ENCODE measurements at places on chromosomes 1 and 21. TPM values are rescaled to one million over a fixed set of nuclear protein-coding genes. Genes with fewer than 3 reads are reported as not detected.

GRCh38 chr1:169312084-169312954 is 55.3 kb downstream of the NME7 start:
- no peak for DNase-seq

- no peak for DNase-seq
Observed at GRCh38 chr1:85340427-85340826, 64.0 kb upstream of the BCL10 start.

GRCh38 chr1:114833421-114833820 is 21.2 kb upstream of the SYCP1 start:
- DNase-seq, result no peak

DNA sequence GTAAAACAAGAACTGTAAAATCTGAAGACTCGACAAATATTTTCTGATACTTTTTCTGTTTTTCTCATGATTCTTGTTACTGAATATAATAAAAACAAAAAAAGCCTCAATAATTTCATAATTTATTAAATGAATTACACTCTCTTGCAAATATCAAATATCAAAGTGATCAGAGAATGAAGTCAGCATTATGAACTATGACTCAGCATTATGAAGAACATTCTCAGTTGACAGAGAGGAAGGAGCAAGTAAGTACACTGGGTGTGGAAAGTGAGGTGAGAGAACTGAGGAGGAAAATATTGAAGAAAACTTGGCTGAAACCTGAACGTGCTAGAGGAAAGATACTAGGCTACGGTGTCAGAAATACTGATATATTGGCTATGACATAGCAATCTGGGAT is 529.5 kb downstream of the KCNT2 start:
- DNase-seq, result no peak

GRCh38 chr1:226574044-226574443 is 25.5 kb downstream of the STUM start:
- DNase-seq, result no peak

The ZNF648 gene
- not detected for polyA plus RNA-seq

DNA sequence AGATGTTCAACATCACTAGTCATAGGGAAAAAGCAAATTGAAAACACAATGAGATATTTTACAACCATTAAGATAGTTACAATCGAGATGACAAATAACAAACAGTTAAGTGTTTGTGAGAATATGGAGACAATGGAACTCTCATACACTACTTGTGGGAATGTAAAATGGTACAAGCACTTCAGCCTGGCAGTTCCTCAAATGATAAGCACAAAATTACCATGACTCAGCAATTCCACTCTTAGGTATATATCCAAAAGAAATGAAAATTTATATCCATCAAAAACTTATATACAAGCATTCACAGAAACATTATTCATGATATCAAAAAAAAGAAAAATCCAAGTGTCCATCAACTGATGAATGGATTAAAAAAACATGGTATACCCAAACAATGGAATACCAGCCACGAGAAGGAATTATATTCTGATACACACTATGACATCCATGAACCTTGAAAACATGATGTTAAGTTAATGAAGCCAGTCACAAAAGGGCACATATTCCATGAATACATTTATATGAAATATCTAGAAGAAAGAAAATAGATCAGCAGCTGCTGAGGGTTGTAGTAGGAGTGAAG is 76.4 kb downstream of the EVI5 start:
- DNase-seq, result no peak

Measured in muscle of arm (tissue), 14 donors.